AG09309 (cell line): ENCODE measurements at places on chromosomes 13 and 19.
A peak's percentile ranks its signal among the peaks of the same experiment; 100 is the strongest.

- no peak for DNase-seq
These were observed at the start of gene SSBP4 for GRCh38 chr19:18419195-18419698. Gene SSBP4 (plus strand): TSS chr19:18419398. CDS start chr19:18419649, 251 bp downstream.

- no peak for DNase-seq
These were observed 690 bp upstream of the B3GNT8 start for GRCh38 chr19:41427647-41428480.

DNA sequence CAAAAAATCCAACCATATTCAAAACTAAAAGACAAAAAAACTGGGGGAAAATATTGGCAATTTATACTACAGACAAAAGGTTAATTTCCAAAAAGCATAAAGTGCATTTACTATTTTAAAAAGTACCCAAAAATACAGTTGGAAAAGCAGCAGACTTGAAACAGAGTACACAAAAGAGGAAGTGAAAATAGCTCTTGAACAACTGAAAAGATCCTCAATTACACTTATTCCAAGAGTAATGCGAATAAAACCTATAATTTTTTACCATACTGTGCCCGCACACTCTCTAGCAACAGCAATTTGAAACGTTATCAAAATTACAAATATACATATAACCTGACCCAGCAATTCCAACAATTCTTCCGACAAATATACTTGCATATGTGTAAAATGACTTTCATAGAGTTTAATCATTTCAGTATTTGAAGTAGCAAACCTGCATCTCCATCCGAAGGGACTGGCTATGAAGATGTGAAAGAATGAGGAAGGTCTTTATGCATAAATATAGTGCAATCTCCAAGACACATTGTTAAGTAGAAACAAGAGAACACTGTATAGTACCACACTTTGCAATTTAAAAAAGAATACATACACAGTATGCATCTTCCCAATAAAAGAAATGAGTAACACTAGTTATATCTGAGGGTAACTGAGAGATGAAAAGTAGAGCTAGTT lies 25.4 kb downstream of the ALG5 start:
- DNase-seq = no peak

GRCh38 chr13:107295416-107296140 lies 727.6 kb upstream of the ARGLU1 start:
- no peak for DNase-seq

DNA sequence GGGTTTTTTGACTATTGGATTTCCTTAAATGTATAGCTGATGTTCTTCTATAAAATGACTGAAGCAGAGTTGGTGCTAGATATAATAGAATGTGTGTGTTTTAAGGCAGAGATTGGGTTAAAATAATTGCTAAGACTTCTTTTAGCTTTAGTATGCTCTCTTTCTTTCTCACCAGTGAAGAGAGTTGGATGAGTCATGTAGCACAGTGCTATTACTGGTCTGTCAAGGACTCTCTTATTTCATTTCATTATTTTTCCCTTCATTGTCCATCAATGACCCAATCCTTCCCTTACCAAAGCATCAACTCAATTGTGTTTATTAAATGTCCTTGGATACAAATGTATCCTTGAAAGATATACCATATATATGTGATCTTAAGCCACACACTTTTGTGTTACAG lies 268.9 kb downstream of the IRS2 start:
- DNase-seq = no peak

DNA sequence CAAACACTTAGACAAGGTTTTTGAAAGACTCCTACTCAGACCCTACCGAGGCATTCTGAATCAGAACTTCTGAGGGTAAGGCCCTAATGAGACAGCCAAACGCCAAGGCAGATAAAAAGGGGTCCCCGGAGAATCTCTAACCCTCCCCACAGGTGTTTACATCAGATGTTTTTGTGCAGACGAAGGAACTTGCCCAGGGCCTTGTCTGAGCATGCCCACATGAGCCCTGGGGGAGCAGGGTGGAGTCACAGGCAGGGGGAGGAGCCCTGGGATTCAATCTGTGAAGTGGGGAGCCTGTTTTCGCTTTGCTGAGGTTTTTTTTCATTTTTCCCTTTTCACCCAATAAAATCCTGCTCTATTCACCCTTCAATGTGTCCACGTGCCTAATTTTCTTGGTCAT lies 61.6 kb upstream of the MED4 start:
- DNase-seq = no peak

GRCh38 chr19:8648240-8648639 lies 17.8 kb downstream of the NFILZ start:
- no peak for DNase-seq

DNA sequence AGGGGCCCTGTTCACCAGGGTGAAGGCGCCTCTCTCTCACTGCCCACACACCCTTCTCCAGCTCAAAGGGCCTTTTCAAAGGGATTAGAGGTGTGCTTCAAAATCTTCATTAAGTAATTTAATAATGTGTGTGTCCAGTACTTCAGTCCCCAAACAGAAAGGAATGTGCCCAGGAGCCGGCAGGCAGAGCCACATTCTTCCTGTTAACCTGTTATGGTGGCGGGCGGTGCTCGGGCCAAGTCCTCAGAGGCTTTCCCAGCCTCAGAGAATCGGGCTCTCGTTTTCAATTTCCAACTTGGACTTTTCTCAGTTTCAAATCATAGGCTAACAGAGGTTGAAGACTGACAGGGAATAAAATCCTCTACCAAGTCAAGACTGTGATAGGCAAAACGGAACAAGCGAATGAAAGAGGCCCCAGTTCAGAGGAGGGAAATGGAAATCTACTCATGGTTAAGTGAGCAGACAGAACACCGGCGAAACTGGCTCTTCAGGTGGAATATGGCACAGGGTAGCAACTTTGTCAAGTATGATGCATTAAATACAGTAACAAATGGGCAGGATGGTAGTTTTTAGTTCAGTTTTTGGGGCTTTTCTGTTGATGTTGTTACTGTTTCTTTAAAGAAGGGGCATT lies 68.6 kb downstream of the FOXO1 start:
- no peak for DNase-seq

DNA sequence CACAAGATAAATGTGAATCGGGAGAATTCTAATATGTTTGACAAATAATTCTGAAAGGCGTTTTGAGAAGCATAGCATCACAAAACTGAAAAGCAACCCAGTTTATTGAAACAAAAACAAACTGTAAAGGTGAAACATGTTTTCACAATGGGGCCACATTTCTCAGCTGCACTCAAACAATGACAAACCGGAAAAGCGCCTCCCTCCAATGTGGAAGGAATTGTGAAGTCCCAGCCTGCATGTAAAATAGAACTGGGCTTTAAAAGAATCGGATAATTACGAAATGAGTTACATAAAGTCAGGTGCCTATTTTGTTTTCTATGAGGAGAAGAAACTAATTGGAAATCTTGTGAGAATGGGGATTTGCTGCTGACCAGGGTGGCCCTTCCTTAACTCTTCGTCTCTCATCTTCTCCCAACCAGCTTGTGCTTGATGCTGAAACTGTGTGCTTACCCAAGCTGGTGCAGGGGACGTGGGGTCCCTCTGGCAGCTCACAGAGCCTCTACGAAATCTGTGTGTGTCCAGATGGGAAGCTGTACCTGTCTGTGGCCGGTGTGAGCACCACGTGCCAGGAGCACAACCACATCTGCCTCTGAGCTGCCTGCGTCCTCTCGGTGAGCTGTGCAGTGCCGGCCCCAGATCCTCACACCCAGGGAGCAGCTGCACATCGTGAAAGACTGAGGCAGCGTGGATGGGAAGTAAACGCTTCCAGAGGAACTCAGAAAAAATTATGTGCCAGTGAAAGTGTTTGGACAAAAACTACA lies 109.4 kb downstream of the SACS start:
- DNase-seq = no peak

- DNase-seq = no peak
These were observed 240.9 kb upstream of the RFC3 start for GRCh38 chr13:33577007-33577406.

- DNase-seq = no peak
These were observed 9.2 kb downstream of the TEX29 start for GRCh38 chr13:111329641-111330040.

DNA sequence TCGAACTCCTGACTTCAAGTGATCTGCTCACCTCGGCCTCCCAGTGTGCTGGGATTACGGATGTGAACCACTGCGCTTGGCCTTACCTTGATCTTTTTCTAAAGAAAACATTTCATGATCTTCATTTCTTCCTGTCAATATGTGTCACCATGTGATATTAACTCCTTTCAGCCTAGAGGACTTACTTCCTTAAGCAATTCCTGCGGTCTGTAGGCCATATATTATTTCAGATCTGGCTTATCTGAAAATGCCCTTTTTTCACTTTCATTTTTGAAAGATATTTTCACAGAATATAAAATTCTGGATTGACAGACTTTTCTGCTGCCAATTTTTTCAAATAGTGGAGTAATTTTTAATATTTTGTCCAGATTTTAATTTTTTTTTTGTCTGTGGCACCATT lies 2.0 kb upstream of the GPR32 start:
- DNase-seq = no peak

DNA sequence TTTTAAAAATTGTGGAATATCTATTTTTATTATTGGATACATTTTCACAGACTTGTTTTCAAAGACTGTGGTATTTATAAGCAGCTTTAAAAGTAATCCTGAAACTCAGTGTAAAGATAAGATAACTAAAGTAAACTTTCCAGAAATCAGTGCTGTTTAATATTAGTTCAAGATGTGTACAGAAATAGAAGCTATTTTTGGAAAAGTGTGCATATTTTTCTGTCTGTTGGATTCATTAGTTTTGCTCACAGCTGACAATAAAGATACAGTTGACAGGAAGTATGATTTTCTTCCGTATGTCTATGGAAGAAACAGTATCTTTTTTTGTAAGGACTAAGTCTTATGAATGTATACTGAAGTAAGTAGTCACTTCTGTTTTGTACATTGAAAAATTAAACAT lies 85.9 kb downstream of the GJA3 start:
- no peak for DNase-seq

DNA sequence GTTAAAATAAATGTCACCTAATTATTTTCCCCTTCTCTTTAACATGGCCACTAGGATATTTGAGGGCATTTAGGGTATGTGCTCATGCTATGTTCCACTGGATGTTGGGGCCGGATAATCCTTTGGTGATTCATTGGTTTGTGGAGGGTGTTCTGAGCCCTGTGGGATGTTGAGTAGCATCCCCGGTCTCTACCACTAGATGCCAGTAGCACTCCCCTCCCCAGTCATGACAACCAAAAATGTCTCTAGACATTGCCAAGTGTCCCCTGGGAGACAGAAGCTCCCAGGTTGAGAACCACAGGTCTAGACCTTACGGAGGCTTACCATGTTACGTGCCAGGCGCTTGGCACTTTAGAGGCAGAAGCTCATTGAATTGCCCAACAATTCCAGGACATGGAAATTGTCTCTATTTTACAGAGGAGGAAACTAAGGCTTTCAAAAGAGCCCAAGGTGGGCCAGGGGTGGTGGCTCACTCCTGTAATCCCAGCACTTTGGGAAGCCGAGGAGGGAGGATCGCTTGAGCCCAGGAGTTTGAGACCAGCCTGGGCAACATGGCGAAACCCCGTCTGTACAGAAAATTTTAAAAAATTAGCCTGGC lies 14.1 kb downstream of the SHANK1 start:
- DNase-seq = peak; percentile 29

DNA sequence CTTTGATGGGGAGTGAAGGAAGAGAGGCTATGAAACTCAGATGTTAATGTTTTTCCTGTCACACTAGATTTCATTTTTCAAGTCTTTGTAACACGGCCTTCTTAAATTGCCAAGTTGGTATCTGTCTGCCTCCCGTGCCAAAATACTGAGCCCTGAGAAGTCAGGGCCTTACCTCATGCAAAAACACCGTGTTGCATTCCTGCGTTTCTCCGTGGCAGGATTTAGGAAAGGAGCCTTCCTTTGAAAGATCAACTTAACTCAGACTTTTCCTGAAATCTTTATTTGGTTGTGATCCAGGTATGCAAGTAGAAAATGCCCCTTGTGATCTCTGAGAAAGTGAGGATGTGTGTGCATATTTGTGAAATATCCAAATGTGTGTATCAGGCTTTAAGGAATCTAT lies 1291.0 kb upstream of the SLC10A2 start:
- DNase-seq = no peak

- DNase-seq = no peak
These were observed 559 bp upstream of the RPL21 start for GRCh38 chr13:27250833-27251165.

- no peak for DNase-seq
These were observed at the start of gene LIN7B for GRCh38 chr19:49113762-49114629. Gene LIN7B (plus strand): TSS chr19:49114370. CDS start chr19:49114405, 35 bp downstream.

DNA sequence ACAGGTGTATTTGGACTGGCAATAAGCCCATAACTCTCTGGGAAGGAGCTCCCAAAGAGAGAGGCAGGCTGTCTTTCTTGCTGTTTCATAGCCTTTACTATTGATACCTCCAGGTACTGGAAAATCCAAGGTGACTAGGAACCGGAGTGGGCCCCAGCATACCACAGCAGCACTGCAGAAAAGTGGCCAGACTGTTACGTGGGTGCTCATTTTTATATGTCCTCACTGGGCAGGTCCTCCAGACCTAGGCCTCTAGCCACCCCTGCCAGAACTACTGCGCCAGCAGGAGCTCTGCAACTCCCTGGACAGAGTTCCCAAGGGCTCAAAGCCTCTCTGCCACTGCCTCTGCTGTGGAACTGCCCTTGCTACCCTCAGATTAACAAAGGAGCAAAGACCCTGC lies 46.4 kb downstream of the LIG4 start:
- no peak for DNase-seq

GRCh38 chr19:4034048-4035017 lies 26.8 kb downstream of the PIAS4 start:
- DNase-seq = no peak

DNA sequence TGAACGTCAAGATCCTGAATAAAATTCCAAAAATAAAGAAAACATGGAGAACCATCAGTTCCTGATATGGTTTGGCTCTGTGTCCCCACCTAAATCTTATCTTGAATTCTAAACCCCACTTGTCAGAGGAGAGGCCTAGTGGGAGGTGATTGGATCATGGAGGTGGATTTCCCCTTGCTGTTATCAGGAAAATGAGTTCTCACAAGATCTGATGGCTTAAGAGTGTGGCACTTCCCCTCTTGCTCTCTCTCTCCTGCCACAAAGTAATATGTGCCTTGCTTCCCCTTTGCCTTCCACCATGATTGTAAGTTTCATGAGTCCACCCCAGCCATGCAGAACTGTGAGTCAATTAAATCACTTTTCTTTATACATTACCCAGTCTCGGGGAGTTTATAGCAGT lies 827.4 kb downstream of the GPC5 start:
- no peak for DNase-seq

- DNase-seq = peak; percentile 46
These were observed 51.1 kb upstream of the ZNRF4 start for GRCh38 chr19:5403968-5404640.

DNA sequence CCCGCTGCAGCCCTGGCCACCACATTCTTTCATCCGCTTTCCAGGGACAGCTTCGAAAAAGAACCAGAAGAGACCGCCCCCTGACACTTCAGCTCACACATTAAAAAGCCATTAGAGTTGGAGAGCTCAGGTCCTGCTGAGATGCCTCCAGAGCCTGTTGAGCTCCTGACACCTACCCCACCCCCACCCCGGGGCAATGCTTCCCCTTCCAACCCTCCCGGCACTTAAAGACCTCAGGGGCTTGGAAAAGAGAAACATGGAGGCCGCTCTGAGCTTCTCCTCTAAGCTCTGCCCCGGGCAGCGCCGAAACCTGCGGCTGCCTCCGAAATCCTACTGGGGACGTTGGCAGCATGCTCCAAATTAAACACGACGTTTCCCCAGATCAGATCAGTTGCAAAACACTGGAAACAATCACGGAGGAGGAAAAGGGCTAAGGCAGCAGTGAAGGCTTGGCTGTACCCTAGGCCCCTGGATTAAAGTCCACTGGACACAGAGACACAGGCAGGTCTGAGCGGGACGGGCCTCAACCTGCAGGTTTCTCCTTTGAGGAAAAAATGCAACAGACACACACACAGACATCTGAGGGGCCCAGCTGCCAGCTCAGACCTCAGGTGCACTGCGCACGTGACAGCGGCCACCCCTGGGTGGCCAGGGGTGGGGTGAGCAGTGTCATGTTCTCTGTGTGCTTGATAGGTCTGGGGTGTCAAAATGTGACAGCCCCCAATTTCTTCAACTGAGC lies 9.6 kb downstream of the SH3GL1 start:
- DNase-seq = no peak
